DMS153 (cell line): ENCODE measurements at places on chromosomes 2 and 18.

DNA sequence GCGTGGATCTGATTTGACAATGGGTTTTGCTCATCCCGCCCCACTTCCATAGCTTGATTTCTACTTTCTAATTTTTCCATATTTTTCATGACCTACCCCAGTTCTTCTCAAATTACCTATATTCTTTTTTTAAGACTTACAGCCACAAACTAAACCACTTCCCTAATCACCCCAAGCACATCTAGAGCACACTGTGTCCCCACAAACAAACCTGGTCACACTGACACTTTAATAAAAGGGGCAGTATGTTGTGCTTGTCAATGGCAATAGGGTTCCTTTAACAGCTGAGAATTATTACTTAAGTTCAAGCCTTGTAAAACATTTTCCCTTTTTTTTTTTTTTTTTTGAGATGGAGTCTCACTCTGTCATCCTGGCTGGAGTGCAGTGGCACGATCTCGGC, 47.1 kb downstream of the MREG start:
- no peak for DNase-seq

DNA sequence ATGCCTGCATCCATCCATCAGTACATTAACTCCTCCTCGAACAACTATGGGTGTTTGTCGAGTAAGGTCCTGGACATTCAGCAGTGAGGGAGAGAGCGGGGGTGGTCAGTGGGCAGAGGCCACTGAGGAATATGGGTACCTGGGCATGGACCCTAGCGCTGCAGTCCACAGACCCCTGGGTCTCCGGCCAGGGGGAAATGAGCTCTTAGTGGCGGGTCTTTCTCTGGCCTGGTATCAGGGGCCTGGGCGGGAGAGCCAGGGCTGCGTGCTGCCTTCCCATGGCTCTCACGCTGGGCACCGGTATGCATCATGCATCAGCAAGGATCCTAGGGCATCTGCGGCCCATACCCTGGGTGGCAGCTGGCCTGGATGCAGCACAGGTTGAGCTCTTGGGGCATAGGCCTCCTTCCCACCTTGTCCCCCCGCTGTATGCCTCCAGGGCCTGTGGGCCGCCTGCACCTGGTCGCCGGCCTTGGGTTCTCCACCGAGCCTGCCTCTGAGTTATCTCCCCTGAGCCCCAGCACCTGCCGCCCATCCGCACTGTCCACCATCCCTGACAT, 1.3 kb upstream of the MOCOS start:
- DNase-seq, result no peak

- no peak for DNase-seq
Observed at GRCh38 chr2:198040835-198041234, 236.4 kb downstream of the PLCL1 start.

GRCh38 chr2:26033270-26033817, 540 bp upstream of the RAB10 start:
- DNase-seq, result peak; percentile 83

- DNase-seq, result no peak
Observed at GRCh38 chr18:38611036-38611964, 1045.7 kb upstream of the CELF4 start.

DNA sequence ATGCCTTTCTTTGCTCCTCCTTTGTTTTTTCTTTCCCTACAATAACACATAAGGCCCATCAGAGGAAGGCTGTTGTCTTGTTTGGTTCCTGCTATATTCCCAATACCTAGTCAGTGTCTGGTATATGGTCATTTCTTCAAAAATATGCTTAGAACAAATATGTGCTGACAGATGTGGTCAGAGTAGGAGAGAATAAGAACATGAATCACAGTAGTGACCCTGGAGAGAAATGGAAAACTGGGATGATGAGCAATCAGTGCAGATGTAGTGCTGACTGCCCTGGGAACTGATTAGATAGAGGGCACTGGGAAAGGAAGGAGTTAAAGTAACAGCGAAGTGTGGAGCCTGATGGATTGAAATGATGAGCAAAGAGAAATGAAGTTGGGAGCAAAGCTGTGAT, 189.4 kb upstream of the LHCGR start:
- no peak for DNase-seq

DNA sequence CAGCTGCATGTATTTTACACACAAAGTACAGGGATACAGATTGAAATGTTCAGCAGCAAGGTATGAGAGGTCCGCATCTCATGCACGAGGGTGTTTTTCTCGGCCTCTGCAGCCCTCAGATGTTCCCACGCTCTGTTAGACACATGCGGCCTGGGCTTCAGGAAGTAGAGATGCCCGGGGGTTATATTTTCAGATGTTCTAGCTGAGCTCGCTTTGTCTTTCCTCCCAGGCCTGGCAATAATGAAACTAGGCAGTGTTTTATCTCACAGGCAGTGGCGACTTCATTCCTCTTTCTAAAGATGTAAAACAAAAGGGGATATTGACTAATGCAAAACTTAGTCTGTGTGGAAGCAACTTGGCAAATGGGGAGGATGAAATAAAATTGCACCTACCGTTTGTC, 190.7 kb downstream of the GBX2 start:
- no peak for DNase-seq

DNA sequence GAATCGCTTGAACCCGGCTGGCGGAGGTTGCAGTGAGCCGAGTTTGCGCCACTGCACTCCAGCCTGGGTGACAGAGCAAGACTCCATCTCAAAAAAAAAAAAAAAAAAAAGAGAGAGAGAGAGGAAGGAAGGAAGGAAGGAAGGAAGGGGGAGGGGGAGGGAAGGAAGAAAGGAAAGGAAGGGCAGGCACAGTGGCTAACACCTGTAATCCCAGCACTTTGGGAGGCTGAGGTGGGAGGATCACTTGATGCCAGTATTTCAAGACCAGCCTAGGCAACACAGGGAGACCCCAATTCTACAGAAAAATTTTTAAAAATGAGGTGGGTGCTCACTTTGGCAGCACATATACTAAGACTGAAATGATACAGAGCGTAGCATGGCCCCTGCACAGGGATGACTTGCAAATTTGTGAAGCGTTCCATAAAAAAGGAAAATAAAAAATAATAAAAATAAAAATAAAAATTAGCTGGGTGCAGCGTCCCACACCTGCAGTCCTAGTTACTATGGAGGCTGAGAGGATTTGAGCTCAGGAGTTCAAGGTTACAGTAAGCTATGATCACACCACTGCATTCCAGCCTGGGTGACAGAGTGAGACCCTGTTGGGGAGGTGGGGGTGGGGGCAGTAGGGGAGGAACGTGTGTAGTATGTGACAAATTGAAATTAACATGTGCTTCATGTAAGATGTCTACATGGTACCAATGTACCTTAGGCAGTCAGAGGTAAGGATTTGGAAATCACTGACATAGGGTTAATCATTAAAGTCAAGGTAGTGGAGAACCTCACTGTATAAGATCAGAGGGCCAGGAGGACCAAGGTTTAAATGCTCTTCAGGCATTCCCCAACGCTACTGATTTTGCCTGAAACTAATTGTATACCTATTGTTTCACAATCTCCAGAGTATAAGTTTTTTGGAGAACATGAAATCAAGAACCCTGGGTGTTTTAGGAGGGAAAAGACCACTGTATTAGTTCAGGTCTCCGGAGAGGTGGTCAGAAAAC, 1.4 kb downstream of the WDCP start:
- no peak for DNase-seq

DNA sequence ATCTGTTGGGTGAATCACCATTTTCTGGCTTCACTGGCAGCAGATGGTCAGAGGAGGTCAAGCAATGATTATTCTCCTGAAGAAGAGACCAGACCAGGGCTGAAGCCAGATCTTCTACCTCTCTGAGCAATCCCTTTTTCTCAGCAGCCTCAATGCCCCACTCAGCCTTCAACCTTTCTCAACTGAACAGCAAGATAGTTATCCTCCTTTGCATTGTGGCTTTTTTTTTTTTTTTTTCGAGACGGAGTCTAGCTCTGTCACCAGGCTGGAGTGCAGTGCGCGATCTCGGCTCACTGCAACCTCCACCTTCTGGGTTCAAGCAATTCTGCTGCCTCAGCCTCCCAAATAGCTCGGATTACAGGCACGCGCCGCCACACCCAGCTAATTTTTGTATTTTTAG, 50.5 kb downstream of the ZFP36L2 start:
- DNase-seq, result no peak

GRCh38 chr18:59279722-59280121, 6.5 kb upstream of the RAX start:
- DNase-seq, result no peak

DNA sequence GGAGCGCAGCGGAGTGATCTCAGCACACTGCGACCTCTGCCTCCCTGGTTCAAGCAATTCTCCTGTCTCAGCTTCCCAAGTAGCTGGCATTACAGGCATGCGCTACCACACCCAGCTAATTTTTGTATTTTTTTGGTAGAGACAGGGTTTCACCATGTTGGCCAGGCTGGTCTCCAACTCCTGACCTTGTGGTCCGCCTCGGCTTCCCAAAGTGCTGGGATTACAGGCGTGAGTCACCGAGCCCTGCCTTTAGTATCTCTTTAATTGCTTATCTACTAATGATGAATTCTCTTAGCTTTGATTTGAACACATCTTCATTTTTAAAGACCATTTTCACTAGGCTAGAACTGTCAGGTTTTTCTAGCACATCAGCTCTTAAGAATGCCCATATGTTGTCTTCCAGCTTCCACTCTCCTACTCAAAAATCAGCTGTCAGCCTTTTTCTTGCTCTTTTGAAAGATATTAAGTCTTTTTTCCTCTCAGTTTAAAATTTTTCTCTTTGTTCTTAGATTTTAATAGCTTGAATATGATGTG, 16.1 kb upstream of the MFSD2B start:
- DNase-seq, result no peak

- no peak for DNase-seq
Observed at GRCh38 chr18:23568281-23569138, 17.8 kb downstream of the NPC1 start.
